ENCODE measurements at places on chromosomes 6 and 20. TPM values are rescaled to one million over a fixed set of nuclear protein-coding genes. Genes with fewer than 3 reads are reported as not detected.

Gene PTPN1
- 25.0 TPM for total RNA-seq

Gene RNF144B
- total RNA-seq = 0.37 TPM

Gene MOXD1
- total RNA-seq = 14.3 TPM

Gene F13A1
- total RNA-seq = not detected

Gene RAB44
- total RNA-seq = not detected

Gene BICRAL
- total RNA-seq = 6.5 TPM

Gene PAK5
- total RNA-seq = not detected

Gene CTSZ
- total RNA-seq = 84.9 TPM

Gene HUS1B
- 1.1 TPM for total RNA-seq

Gene PTCRA
- total RNA-seq = not detected

Gene ITPA
- 29.0 TPM for total RNA-seq

Gene DNAAF9
- total RNA-seq = 11.5 TPM

Gene CLPSL1
- not detected for total RNA-seq

Gene RFX6
- total RNA-seq = not detected

Gene GJA10
- total RNA-seq = not detected

Gene ASF1A
- total RNA-seq = 14.7 TPM

Gene HFE
- 8.8 TPM for total RNA-seq

Gene LATS1
- total RNA-seq = 21.7 TPM

Gene EYA2
- total RNA-seq = 0.37 TPM

Gene TMEM244
- 0.78 TPM for total RNA-seq

Gene TP53TG5
- total RNA-seq = not detected

Gene ARFGEF3
- total RNA-seq = under 0.01 TPM

Gene CALHM6
- 0.59 TPM for total RNA-seq

Gene LRRC1
- 1.5 TPM for total RNA-seq

Gene SCRT2
- total RNA-seq = not detected

Gene MOG
- total RNA-seq = not detected

Gene OR12D1
- not detected for total RNA-seq

Gene HRH3
- total RNA-seq = not detected

Gene SRXN1
- 53.0 TPM for total RNA-seq

Gene ADTRP
- total RNA-seq = 1.8 TPM

Gene SLC17A4
- not detected for total RNA-seq

Gene BPIFB4
- not detected for total RNA-seq

Gene TNNC2
- total RNA-seq = 0.73 TPM

Gene HLA-DQA2
- total RNA-seq = not detected

Gene BANF2
- not detected for total RNA-seq

Gene ISM1
- total RNA-seq = 1.5 TPM

Gene RSPO3
- total RNA-seq = not detected

Gene TSPO2
- total RNA-seq = not detected

Measured in subcutaneous preadipocyte (primary cell).